IPS DF 19.7 (cell line): ENCODE measurements at places on chromosomes 5 and 9.
A peak's percentile ranks its signal among the peaks of the same experiment; 100 is the strongest.

- no peak for DNase-seq
Measured at GRCh38 chr5:142366007-142366406, 41.2 kb upstream of the SPRY4 start.

GRCh38 chr5:32589942-32590869 is 4.8 kb downstream of the SUB1 start:
- no peak for DNase-seq

GRCh38 chr5:74296685-74297408 is 343.7 kb downstream of the ENC1 start:
- DNase-seq = no peak

DNA sequence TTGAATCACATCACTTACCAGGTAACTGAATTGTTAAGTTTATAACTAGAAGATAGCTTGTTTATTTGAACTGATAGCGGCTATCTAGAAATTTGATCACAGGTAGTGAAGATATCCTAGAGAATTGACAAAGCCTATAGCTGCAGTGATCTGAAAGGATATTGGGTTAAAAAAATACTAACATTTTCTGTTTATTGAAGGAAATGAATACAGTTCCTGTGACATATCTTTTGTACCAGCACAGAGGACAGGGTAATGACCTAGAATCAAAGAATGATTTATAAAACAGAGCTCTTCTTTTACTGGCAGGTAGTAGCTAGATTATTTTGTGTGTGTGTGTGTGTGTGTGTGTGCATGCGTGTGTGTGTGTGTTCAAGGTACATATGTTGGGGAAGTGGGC is 94.8 kb downstream of the RAB3C start:
- no peak for DNase-seq

DNA sequence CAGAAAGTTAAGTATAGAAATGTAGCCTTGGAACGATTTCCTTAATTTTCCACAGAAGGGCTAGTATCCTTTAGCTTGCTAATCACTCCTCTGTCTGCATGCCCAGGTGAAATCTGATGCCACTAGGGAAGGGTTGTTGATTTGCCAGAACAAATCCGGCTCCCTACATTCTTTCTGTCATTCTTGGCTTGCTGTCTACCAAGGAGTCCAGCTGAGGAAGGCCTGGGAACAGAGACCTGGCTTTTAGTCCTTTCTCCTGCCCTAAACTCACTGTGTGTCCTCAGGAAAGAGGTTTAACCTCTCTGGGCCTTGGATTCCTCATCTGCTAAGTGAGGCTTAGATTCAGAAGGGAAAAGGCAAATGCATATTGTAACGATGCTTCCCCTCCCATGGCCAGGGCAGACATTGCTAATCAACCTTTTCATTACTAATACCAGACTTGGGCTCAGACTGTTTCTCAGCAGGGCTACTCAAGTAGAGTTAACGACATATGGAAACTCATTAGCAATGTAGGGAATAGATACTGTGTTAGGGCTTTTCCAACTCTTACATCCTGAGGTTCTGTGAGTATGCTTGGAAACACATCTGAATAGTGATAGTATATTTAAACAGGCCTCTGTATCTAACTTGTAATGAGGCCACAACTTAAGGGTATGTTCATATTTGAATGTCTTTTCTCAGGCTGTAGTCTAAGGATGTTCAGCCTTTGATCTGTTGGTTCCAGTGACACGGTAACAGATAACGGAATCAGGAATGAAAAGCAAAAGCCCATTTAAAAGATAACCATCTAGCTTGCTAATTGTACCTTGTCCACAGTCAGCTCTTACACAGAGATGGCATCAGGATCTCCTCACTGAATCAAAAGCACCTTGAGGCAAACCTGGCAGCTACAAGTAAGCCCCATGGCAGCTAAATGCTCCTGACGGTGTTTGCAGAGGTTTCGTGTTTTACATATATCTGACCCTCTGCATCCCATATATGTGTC is 4.1 kb downstream of the GALNT10 start:
- DNase-seq = peak; percentile 80

GRCh38 chr5:172858990-172859811 is 25.1 kb downstream of the ERGIC1 start:
- no peak for DNase-seq

DNA sequence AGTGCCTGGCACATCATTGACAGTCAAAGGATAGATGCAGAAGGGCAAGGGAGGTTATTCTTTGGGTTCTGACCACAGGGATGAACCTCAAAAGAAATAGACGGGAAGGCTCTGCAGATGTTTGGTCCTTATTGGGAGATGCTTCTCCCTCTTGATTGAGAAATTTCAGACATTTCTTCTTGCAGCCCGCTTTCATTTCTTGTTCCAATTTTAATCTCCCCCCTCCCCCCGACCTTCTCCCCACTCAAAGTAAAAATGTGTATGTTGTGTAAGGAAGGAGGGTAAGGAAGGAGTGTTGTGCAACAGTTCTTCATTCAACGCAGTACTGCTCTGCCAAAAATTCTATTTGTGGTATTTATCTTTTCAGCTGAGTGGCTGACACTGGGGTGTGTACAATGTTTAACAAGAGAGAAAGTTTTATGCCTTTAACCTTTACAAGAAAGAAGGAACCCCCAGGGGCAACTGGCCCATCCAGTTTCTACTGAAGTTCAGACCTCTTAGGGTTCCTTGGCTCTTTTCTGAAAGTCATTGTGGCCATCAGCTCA is 46.3 kb upstream of the TNFSF15 start:
- no peak for DNase-seq
